Type B pancreatic cell (in vitro differentiated cells): ENCODE measurements at places on chromosomes 2 and 18.

GRCh38 chr2:16271231-16271896 lies 331.0 kb downstream of the MYCN start:
- no peak for DNase-seq

DNA sequence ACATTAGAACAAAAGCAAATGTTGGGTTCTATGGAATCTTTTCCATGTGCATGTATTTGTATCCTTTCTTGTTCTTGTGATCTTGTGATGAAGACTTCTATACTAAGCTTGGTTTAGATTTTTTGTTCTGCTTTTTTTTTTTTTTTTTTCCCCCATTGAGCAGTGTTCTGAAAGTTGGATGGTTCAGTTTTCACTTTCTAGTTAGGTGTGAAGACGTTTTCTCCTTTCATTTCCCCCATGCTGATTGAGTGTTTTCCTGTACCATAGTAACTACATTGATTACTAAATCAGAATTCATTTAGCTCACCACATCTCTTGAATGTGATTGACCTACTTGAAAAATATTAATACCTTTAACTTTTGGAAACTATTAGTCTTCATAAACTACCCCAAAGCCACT lies 34.1 kb downstream of the NOP58 start:
- DNase-seq, result no peak

DNA sequence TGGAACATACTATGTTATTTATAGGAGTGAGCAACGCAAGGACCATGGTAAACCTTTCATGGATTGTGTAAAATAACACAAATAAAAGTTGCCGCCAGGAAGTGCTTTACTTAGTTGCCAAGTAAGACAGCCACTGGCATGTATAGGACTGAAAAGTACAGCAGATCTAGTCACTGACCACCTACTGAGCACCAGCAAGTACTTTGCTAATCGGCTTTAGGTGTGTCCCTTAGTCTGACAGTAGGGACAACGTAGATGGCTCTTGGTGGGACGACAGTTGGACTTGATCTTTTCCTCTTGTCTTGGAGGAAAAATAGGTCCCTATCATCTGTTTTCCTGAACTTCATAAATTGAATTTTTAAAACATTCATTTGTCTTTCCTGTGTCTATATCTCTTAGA lies 13.6 kb upstream of the CXXC1 start:
- no peak for DNase-seq

DNA sequence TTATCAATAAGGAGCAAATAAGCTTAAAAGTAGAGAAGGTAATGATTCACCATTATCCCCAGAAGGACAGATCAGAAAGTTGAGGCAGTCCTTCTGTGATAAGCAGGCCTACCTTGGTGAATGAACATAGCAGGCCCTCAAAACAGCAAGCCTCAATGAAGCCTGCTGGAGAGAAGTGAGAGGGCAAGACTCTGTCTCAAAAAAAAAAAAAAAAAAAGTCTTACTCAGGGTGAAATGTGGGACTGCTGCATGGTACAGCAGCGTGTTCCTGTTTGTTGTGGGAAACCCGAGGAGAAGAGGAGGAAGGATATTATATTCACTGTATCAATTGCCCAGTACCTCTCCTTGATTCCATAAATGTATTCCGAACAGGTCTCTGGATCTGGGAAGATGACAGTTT lies 8.7 kb upstream of the HAT1 start:
- no peak for DNase-seq

DNA sequence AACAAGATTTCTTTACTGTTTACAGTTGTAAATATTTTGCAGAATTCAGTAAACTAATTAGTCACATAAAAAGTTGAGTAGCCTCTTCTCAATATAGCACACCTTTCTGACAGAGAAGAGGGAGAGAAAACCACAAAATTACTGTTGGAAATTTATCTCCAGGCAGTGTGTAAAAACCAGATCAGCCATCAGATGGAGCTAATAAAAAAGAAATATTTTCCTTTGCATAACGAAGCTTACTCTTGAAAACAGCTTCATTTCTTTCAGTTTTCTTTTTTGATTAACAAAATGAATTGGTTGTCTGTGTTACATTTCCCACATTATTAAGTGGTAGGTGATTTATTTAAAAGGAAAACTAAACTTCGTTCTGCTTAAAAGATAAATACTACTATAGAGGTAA lies 259.3 kb upstream of the KCNJ3 start:
- DNase-seq, result no peak

DNA sequence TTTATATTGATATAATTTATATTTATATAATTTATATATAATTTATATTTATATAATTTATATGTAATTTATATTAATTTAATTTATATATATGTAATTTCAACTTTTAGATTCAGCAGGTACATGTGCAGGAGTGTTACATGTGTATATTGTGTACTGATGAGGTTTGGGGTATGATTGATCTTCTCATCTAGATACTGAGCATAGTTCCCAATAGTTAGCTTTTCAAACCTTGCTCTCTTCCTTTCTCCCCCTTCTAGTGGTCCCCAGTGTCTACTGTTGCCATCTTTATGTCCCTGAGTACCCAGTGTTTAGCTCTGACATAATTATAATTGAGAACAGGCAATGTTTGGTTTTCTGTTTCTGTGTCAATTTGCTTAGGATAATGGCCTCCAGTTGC lies 1335.3 kb upstream of the CDH2 start:
- DNase-seq, result no peak

GRCh38 chr18:40159141-40160017 lies 1795.7 kb upstream of the PIK3C3 start:
- no peak for DNase-seq

GRCh38 chr2:239603411-239604356 lies 202.9 kb upstream of the HDAC4 start:
- DNase-seq, result peak; percentile 57

DNA sequence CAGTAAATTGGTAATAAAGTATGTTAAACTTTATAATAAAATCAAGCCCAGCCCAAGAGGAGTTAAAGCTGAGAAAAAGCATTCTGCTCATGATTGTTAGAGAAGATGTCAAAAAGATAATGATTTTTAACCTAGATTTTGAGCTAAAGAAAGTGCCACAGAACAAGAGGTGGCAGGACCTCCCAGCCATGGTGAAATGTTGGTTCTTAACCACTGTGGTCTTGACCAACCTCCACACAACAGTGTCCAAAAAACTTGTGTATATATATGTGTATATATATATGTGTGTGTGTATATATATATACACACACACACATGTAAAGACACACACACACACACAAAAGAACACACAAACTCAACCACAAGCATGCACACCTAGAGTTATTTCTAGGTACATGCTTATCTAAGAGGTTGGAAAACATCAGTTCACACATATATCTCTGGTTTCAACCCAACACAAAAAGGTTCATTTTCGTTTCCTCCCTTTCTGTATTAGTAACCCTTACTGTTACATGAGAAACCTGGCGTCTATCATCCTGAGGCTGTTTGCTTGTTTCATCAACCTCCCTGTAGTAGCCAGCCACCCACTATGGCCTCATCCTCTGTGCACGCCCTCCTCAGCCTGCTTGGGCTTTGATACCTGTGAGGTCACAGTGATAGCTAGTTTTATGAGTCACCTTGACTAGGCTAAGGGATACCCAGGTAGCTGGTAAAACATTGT lies 631.8 kb upstream of the ID2 start:
- no peak for DNase-seq

- no peak for DNase-seq
Observed at GRCh38 chr2:219701847-219702634, 74.6 kb downstream of the SLC4A3 start.

- DNase-seq, result no peak
Observed at GRCh38 chr2:146994246-146994645, 850.6 kb upstream of the ACVR2A start.

DNA sequence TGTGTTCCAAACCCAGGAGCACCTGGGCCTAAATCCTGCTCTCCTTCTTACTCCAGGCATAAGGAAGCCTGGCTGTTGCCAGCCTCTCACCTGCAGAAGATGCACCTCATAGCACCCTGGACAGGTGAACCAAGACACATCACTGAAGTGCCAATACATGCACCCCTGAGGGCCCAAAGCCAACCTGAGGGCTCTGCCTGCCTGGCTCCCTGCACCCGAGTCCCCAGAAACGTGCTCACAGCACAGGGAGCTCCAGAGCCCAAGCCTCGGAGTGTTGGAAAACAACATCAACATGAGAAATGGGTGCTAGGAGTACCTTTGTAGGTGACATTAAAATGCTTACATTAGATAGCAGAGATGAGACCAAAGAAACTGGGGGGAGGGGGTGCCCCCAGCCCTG lies 96.3 kb upstream of the RAB6C start:
- no peak for DNase-seq

GRCh38 chr2:19205983-19206533 lies 152.4 kb downstream of the OSR1 start:
- DNase-seq, result no peak

- DNase-seq, result no peak
Observed at GRCh38 chr2:7013471-7014160, 96.4 kb downstream of the RNF144A start.

GRCh38 chr18:11529081-11529480 lies 80.3 kb upstream of the SLC35G4 start:
- no peak for DNase-seq

- DNase-seq, result no peak
Observed at GRCh38 chr18:3690764-3691066, 240.7 kb downstream of the TGIF1 start.

DNA sequence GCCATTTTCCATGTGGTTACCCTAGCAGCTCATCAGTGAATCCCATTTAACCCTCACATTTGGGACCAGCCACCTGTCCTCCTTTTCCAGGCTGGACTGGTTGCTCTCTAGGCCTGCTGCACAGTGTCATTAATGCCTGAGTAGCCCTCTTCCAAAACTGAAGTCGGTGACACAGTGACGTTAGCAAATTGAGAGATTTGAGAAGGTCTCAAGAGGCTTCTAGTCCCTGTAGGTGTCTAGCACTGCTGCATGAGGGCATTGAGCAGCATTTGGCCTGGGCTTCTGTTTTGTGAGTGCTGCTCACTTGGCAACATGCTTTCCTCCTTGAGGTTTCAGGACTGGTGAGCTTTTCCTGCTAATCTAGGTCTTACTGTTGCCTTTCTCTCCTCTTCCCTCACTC lies 36.7 kb downstream of the PKP4 start:
- no peak for DNase-seq

DNA sequence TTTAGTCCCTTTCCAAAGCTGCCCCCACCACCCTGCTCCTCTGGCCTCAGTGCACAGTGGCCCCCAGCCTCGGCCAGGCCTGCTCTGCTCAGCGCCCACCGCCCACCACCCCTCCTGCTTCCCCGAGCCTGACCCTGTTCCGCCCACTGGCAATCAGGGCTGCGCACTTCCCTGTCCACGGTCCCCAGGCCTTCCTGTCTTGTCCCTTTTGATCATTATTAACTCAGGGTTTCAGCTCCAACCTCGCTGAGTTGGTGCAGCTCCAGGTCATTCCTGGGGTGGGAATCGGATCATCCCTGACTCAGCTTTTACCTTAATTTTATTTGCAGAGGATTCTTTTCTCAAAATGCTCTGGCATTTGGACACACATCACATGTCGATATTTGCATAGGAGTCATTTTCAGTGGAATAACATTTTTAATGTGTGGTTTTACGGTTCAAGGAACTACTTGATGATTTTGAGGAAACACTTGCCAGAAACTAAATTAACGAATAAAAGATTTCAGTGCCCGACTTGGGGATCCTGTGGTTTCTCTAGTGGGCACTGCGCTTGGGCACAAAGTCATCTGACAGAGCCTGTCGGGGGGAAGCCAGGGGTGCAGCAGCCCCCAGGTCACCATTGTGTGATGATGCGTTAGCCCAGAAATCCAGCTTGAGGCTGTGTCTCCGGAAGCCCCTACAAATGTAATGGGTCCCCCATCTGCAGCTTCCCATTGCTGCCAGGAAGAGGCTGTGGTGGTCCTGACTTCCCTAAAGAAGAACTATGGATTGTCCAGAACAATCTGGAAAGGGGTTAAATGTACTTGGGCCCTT lies 1.0 kb upstream of the ESPNL start:
- DNase-seq, result peak; percentile 56

DNA sequence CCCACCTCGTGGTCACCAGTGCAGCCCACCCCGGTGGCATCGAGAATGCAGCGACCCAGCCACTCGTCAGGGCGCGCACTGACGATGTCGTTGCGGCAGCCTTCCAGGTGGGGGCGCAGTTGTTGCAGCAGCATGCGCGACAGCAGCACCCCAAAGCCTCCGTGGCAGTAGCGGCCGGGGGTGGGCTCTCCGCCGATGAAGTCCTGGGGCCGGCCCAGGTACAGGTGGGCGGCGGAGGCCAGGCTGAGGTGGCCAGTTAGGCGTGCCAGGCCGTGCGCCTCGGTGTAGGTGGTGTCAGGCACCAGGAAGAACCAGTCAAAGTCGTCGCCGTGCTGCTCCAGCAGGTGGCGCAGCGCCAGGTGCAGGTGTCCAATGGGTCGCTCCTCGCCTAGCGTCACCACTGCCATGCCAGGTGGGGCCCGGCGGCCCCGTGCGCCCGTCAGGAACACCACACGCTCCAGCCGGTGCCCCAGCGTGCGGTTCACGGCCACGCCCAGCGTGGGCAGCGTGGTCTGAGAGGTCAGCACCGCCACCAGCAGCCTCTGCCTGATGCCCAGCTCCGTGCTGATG lies 1.9 kb downstream of the CHPF start:
- DNase-seq, result peak; percentile 90

GRCh38 chr2:64635976-64636911 lies 17.5 kb downstream of the SERTAD2 start:
- no peak for DNase-seq

DNA sequence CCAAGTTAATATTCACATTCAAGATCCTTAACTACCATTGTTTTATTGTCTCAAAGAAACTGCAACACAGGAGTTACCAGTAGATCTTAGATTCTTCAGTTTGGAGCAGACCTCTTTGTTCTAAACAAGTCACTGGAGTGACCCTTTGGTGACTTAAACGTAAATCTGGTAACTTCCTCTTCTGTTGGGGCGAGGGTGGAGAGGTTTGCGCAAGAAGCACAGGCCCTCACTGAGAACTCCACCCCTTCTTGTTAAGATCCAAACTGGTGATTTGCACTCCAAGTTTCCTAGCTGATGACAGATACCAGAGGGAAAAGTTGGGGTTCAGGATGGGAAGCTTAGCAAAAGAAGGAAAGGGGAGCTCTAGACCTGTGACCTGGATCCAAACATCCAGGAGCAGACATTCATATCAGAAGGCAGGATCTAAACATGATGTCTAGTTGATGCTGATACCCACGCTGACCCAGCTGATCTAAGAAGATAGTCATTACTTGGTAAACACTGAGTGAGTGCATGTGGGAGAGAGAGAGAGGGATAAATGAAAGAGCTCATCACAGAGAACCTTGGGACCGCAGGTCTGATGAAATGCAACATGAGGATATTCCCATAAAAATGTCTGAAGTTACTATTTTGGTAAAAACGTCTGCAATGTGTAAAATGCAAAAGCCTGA lies 256.0 kb downstream of the CDH20 start:
- no peak for DNase-seq

DNA sequence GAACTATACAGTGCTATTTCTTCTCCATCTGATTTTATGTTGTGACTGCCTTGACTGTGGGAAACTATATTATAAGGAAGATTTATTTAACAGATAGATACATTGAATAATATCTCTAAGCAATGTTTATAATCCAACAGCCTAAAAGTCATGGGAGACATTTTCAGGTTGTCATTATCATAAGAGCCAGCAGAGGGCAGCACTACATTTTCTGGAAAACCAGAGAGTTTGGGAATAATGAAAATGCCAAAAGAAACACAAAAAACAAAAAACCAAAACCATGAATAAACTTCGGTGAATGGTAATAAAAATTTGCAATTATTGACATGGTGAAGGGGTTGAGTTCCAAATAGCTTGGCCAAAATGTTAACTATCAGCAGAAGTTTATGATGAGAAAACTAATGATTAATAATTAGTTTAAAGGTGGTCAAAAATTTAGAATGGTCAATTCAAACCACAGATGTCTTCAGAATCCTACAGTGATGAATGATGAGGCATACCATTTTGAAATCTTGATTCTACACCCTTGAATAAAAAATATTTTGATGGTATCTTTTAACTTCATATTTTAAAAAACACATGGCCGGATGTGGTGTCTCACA lies 4.7 kb downstream of the EEF1B2 start:
- no peak for DNase-seq
